ENCODE measurements at places on chromosomes 7 and 10.

DNA sequence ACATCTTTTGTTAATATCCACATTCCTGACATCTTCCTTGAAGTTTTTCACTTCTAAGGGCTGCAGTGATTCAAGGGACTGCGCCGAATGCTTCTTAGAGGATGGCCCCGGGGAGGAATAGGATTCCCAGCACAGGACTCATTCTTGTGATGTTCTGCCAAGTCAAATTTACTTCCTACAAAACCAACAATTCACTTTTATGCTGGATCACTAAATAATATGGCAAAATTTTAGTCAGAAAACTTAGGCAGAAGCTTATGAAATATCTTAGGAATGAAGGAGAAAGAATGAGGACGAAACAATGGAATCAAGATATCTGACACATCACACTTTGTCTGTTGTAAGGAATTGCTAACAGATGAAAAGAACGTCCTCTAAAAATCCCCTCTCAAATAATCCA, 151.5 kb downstream of the JAZF1 start:
- DNase-seq = no peak

GRCh38 chr7:89994483-89994882, 159.8 kb upstream of the STEAP1 start:
- DNase-seq = no peak

GRCh38 chr7:13155188-13155587, 467.8 kb downstream of the ARL4A start:
- no peak for DNase-seq

DNA sequence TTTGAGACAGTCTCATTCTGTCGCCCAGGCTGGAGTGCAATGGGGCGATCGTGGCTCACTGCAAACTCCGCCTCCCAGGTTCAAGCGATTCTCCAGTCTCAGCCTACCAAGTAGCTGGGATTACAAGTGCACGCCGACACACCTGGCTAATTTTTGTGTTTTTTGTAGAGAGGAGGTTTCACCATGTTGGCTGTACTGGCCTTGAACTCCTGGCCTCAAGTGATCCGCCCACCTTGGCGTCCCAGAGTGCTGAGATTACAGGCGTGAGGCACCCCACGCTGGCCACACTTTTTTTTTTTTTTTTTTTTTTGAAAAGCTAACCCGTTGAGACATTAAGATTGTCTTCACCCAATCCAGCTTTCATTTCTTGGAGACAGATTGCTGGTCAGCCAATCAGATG, 2.1 kb downstream of the ZNF273 start:
- no peak for DNase-seq

DNA sequence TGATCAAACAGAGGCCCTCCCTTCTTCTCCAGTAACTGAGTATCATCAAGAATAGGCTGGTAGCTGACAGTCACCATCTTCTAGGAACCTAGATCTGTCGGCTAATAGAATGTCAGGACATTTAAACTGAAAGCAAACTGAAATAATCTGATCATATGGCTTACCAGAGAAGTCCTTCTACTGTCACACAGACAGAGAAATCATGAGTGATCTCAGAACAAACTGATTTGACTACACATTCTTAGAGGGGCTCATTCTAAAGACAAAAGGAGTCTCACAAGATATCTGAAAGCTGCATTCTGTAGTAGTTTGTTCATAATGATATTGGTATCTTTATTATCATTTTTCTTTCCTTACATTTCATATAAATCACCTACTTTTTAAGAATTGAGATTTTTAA, 130.9 kb upstream of the ADCY1 start:
- no peak for DNase-seq

- no peak for DNase-seq
Observed at GRCh38 chr7:55536619-55537457, 35.5 kb downstream of the VOPP1 start.

DNA sequence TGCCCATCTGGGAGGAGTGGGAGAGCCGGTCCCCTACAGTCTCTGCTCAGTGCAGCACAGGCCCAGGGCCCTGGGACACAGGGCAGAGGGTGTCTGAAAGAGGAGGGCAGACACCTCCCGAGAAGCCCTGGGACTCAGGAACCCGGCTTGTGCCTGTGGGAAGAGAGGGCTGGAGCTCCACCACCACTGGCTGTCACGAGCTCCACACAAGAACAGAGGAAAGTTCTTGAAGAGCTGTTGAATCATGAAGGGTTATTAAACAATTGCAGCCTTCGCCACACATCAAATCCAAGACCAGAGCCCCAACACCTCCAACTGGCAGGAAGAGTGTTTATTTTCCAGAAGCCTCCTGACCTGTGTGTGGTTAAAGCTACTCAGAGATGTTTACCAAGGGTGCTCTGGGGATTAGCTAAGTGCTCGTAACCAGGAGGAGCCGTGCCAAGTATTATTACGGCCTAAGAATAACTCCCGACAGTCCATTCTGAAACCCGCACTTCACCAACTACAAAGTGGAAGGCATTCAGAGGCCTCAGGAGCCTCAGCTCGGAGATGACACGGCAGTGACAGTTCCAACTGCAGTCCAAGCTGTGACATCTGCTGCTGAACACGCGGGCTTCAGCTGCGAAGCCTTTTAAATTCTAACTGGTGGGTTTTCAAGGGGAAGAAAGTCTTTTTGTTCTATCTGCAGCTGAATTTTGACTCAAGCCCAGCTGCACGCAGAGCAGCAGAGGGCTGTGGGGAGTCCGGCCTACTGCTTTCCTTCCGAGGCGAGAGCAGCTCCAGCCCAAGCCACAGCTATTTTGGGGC, 75.1 kb downstream of the MAD1L1 start:
- peak; percentile 89 for DNase-seq

DNA sequence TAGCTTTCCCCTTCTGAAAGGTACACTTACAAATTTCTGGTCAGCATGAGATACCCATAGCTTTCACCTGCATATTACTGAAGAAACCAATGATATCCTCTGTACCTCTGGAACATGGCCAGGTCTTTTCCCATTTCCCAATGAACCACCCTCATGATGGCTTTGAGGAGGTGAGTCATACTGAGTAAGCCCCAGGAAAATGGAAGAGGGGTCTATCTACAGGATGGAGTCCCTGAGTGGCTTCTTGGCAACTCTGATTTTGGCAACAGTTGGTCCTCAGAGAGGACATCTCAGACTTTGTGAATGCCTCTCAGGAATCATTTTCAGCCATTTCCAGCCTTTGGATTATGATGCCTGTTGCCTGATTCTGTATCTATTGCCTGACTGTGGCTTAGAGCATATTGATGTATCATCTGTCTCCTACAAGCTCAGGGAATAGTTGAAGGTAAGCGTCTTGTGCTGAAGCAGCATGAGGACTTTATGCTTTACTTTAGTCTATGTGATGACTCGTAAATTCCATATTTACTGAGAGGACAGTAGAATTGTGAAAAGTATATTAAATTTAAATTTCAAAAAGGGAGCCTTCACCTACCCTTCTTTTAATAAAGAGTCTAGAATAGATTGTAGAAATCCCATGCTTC, 84.7 kb upstream of the DKK1 start:
- no peak for DNase-seq

- peak; percentile 19 for DNase-seq
Observed at GRCh38 chr10:52488606-52489485, 174.8 kb downstream of the DKK1 start.

DNA sequence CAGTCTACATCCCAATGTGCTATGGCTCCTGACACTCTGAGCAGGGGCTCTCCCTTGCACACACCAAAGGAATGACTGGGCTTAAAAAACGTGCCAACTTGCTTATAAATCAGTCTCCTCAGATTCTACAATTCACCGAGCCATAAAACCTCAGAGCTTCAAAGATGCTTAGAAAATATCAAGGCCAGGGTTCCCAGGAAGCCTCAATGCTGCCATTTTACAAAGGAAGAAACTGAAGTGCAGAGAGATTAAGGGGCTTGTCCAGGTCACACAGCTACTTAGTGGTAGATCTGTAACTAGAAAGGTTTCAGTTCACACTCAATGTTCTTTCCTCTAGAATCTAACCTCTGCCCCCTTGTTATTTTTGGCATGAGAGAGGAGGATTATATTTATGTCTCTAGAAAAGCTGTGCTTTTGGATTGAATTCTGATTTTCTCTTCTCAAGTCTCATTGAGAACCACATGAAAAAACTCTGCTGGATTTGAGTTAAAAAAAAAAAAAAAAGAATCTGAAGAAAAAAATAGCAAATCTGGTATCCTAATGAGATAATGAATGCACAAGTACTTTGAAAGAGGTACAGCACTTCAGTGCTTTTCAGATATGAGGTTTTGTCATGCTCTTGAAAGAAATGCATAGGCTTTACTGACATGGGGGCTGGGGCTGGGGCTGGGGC, 22.3 kb upstream of the TSPAN33 start:
- no peak for DNase-seq

DNA sequence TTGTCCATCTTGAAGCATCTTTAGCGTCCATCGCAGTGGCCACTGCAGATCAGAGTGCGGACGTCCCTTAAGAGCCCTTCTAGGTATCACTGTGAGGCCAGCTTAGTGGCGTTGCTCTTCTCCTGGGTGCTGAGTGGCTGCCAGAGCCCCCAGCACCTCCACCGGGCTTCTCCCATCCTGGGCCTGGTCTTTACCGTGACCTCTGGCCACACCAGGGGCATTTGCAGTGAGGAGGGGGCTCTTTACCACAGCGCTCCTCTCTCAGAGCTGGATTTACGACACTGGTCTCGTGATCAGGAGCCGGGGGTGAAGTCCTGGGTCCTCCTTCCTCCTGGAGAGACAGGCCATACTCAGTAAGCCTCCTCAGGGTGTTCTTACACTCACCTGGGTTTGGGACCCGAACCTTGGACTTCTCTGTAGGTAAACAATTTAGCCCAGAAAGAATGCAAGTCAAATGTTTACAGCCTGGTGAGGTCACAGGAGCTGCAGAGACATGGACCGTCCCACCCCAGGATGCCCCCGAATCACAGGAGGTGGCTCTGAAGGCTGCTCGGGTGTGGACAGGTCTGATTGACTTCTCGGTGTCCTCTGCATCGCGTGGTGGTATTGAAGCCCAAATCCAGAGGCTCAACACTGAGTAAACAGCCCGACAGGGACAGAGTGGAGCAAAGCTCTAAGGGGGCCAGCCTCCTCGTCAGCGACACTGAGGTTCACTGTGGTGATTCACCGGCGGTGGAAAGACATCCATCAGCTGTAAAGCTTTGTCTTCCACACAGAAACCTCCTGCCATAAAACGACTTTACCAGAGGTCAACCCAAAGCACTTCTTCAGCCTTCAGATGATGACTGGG, 33.0 kb downstream of the JAKMIP3 start:
- DNase-seq = no peak

All from globus pallidus (tissue), 1 donor.